Fibroblast of skin of back (primary cell): ENCODE measurements at places on chromosomes 4 and X.

DNA sequence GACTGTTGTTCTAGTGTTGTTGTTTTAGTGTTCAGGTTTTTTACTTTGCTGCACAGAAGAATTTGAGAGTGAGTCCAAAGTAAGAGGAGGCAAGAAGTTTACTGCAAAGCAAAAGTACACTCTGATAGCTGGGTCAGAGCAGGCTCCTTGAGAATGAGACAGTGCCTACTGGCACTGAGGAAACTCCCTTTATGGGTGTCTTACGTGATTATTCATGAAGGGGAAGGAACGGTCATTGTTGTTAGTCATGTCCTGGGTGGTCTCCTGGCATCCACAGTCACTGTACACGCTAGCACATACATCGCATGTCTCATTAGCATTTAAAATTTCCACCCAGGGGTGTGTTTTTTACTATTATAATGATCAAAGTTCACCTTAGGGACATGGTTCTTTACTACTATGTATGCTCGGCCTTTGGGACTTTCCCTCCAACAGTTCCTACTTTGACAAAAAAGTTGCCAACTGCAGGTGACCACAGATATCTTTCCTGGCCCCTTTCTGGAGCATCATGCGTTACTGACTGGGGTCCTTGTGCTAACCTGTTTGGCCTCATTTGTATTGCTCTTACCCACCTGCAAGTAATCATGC, 688.9 kb upstream of the AMOT start:
- no peak for DNase-seq

- no peak for DNase-seq
Measured at GRCh38 chr4:165351359-165352130, 24.1 kb downstream of the MSMO1 start.

DNA sequence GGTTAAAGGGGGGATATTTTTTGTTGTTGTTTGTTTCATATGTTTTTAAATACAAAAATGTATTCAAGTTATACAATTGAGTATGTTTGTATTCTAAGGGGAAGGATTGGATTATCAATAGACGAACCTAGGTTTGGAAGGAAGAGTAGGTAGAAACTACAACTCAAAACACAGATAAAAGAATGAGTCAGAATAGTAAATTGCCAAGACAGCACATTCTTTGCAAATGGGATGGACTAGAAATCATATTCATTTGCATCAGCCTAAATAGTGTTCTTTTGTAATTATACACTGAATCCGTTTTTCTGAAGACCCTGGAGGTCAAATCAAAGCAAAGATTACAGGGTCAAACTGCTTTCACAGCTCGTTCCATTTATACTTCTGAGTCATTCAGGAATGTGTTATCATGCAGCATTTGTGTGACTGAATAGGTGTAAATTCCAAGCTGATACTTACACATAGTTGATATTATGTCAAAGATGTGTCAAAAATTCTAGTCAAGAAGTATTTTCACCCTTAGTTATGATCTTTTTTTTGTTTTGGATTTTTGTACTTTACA, 273.3 kb upstream of the FAT4 start:
- DNase-seq = peak; percentile 9

DNA sequence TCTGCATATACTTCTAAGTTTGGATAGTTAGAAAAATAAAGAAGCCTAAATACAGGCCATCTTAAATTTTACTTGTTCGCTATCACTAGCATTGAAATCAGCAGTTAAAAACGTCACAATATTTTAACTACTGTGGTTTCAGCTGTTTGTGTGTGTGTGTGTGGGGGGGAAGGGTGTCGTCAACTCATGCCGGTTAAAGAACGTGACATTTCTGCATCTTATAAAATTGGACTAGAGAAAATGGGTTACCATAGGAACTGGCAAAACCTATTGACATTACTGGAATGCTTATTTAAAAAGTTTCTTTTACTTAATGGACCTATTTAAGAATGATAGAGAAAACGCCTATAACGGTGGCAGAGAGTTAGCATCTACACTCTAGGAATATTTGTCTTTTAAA, 1.2 kb upstream of the CNKSR2 start:
- no peak for DNase-seq

GRCh38 chrX:80807606-80807991, 2.1 kb downstream of the BRWD3 start:
- no peak for DNase-seq

DNA sequence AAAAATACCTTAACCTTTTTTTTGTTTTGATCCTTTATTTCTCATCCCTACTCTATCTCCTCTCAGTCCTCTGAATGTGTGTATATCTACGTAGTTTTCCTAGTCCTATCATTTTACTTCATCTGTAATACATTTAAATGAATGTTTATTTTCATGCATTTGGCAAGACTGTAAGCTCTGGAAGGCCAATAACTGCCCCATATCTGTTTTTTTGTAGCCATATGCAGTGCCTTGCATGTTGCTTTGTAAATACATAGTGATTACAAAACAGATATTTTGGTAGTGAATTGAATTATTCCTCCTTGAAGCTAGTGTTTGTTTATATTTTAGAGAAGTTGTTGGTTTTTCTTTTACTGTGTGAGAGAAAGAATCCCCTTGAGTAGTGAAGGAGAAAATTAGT, 450.2 kb downstream of the PCDH18 start:
- DNase-seq = no peak

DNA sequence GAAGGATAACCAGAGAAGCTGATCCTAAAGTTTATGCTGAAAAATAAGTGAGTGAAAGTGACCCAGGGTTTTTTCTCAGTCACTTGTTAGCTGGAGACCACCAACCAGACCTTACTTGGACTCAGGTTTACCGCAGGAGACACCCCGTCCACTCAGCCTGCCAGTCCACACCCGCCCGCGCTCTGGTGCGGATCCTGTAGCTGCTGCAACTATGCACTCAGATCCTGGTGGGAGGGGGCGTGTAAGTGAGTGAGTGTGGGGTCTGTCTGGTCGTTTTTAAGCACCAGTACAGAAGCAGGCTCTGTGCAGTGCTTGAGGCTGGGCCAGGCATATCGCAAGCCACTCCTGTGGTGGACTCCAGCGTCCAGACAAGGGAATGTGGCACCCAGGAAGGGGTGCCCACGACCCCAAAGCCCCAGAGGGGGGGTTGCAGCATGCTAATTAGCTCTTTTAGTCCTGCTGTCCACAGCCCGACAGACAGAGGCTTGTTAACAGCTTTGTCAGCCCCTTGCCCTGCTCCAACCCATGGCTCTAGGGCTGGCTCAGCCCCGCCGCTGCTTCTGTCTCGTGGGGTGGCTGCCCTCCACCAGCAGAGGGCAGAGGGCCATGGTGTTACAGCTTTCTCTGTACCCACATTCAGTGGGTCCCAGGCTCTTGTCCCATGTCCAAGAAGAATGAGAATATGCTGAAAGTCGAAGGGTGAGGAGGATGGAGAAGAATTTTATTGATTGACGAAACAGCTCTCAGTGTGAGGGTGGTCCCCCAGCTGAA, 40.4 kb upstream of the PPP1R2C start:
- DNase-seq = no peak

DNA sequence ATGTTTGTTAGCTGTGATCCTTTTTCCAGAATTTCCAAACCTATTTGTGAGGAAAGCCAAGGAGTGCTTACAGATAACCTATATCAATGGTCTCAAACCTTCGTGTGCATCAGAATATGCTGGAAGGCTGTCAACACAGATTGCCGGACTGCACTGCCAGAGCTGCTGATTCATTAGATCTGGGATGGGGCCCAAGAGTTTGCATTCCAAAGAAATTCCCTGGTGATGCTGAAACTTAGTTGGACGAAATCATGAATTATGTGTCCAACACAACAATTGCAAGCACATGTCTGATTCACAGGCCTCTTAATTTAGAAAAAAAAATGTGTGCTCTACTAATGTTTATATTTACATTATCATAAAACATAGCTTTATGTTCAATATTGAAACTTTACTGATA, 544.0 kb upstream of the AMOT start:
- DNase-seq = peak; percentile 81

GRCh38 chrX:79721234-79721633, 293.3 kb upstream of the TBX22 start:
- no peak for DNase-seq

DNA sequence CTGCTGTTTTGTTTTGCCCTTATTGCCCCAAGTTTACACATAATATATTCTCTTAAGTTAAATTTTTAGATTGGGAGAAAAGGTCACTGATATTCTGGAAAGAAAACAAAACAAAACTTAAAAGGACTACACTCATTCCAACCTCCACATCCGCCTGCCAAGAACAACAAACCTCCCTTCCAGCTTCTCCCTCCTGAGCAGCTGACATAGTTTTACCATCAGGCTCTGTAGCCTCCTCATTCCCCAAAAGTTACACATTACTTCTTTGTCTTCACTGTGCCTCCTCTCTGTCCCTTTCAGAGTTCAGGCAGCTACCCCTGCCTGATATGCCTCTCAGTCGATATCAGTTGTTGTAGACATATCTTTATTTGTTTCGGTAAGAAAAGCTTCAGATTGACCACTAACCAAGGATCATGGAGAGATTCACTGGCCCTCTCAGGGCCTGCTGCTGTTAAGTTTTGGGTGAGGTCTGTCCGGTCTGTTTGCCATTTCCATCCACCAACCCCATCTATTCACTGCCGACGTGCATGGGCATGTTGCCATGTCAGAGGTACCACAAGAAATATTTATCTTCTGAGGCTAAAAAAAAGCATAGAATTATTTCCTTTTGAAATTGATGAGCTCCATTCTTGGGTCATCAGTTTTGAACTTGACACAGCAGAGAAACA, 164.1 kb downstream of the GASK1B start:
- DNase-seq = peak; percentile 62

- no peak for DNase-seq
Measured at GRCh38 chr4:181939199-181939945, 303.8 kb upstream of the TENM3 start.

DNA sequence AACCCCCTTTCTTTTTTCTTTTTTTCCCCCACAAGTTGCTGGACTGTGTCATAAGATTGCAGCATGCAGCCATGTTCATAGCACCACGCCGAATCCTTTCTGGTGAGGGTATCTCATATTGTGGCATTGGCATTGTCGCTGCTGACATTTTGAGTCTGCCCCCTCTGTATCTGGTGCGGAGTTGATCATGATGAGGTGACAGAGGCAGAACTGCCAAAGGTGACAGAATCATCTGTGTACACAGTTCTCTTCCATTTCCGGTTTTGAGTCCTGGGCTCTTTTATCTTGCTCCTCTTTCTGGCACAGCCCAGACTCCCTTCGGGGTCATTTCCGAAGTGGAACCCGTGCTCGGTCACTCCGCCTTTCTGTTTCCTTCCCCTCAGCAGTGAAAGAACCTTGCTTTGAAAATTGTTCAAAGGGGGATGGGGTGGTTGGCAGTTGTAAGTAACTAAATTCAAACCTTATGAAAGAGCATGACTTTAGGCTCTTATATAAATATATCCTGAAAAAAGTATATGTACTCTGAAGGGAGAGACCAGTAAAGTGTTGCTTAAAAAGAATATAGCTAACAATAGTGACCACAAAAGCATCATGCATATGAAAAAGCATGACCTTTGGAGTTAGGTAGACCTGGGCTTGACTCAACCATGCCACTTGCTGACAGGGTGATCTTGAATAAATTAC, 55.0 kb upstream of the BMP2K start:
- DNase-seq = no peak

DNA sequence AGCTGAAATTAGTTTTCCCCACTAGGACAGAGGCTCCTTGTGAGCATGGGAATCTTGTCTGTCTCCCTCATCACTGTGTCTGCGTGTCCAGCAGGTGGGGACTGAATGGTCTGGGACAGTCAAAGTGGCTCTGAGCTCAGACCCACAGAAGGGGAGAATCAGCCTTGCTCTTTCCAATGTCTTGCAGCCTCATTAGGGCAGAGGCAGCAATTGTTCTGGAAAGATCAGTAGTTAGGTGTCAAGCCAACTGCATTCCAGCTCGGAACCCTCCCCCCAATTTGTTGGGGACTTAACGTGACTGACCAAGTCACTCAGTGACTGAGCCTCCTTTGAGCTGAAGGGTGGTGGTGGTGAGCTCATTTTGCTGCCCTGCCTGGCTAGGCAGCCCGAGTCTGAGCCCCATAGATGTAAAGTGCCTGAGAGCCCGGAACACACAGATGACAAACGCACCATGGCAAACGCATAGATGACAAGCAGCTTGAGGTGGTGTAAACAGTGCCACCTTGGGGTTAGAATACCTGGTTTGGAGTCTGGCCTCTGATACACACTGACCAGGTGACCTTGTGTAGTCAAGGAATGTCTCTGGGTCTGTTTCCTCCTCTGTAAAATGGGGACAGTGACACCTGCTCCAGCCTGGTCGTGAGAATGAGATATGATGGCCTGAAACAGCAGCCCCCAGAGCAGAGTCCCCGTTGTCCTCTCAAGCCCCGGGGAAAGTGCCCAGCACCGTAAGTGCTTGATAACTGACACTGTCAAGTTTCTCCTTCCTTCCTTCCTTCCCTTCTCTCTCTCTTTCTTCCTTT, 2.7 kb upstream of the SORCS2 start:
- no peak for DNase-seq

GRCh38 chr4:115272594-115272993, 159.2 kb upstream of the NDST4 start:
- no peak for DNase-seq

- DNase-seq = peak; percentile 12
Measured at GRCh38 chr4:176002007-176002613, 63.5 kb upstream of the WDR17 start.

DNA sequence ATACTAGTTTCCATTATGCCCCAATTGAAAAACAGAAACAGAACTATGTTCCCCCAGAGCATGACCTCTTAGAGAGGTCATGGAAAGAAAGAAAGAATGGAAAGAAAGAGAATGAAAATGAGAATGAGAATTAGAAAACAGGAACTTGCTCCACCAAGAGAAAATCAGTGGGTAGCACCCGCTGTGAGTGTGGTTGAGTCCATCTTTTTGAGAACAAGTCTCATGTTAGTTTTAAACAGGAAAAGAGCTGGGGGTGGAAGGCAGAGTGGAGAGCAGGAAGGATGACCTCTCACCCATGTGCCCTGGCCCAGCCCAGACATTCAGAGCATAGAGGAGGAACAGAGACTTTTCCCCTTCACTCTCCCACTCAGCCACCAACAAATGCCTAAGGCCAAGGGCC, 4.9 kb downstream of the GSX2 start:
- DNase-seq = no peak

DNA sequence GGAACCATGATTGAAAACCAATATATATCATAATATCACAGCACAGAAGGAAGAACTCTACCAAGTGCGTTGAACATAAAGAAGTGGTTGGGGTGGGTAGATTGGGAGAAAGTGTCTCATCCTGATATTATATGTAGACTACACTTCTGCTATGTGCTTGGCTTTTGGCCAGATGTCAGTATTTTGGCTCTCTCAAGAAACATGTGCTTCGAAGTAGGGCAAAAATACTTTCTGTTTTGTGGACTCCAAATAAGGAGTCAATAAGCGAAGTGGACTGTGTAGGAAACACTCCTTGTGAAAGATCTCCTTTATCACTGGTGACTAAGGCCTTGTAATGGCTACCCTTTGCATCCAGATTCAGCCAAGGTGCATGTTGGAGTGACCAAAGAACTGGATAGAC, 7.8 kb upstream of the HPSE start:
- DNase-seq = no peak

DNA sequence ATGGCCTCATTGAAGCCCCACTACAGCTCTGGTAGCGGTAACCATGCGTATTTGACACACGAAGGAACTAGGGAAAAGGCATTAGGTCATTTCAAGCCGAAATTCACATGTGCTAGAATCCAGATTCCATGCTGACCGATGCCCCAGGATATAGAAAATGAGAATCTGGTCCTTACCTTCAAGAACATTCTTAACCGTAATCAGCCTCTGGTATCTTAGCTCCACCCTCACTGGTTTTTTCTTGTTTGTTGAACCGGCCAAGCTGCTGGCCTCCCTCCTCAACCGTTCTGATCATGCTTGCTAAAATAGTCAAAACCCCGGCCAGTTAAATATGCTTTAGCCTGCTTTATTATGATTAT, 876 bp downstream of the HPRT1 start:
- peak; percentile 5 for DNase-seq

GRCh38 chr4:149523039-149523438, 292.6 kb downstream of the IQCM start:
- no peak for DNase-seq
